HT1080 (cell line): ENCODE measurements at places on chromosomes 5 and 9. TPM values are rescaled to one million over a fixed set of nuclear protein-coding genes. Genes with fewer than 3 reads are reported as not detected.

ASPN gene
- total RNA-seq = not detected in 2 replicates

DAPK1 gene
- 0.03 and 0.10 TPM in 2 replicates for total RNA-seq

GRCh38 chr5:24816206-24816605, 171.4 kb upstream of the CDH10 start:
- no peak for DNase-seq

DNA sequence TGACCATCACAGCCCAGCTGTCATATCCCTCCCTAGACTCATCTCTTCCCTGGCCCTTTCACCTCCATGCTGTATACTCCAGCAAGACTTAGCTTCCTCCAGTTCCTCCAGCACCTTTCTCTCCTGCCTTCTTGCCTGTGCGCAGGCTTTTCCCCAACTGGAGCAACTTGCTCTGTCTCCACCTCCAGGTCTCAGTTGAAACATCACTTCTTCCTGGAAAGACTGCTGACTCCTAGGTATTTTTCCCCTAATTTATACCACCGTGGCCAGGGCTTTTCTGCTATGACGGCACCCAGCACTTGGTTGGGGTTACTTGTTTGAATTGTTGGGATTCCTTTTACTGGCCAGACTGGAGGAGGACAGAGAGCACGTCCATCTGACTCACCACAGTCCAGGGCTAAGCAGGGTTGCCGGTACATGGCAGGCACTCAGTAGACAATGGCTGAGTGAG, 67.5 kb downstream of the KCNIP1 start:
- DNase-seq = peak; percentile 47

DNA sequence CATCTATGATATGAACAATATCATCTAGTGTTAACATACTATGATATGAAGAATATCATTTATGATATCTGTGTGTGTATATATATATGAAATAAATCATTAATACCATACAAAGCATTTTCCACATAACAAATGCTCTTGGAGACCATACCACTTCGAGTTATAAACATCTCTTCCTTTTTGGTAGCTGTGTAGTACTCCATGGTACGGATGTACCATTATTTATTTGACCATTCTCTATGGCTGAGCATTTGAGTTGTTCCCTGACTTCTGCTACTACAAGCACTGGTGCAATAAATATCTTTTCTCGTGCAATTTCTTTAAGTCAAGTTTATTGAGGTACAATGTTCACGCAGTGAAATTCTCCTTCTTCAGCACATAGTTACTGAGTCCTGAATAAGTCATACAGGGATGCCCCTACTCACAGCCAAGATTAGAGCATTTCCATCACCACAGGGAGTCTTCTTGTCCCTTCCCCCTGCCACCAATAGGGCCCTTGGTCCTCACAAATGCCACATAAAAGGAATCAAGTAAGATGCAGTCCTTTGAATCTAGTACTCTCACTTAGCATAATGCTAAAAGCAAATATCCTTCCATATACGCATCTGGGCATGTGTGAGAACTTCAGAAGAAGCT, 75.2 kb upstream of the SLC25A48 start:
- DNase-seq = no peak
